PC-9 (cell line): ENCODE measurements at places on chromosomes 1 and 21. TPM values are rescaled to one million over a fixed set of nuclear protein-coding genes. Genes with fewer than 3 reads are reported as not detected.

DNA sequence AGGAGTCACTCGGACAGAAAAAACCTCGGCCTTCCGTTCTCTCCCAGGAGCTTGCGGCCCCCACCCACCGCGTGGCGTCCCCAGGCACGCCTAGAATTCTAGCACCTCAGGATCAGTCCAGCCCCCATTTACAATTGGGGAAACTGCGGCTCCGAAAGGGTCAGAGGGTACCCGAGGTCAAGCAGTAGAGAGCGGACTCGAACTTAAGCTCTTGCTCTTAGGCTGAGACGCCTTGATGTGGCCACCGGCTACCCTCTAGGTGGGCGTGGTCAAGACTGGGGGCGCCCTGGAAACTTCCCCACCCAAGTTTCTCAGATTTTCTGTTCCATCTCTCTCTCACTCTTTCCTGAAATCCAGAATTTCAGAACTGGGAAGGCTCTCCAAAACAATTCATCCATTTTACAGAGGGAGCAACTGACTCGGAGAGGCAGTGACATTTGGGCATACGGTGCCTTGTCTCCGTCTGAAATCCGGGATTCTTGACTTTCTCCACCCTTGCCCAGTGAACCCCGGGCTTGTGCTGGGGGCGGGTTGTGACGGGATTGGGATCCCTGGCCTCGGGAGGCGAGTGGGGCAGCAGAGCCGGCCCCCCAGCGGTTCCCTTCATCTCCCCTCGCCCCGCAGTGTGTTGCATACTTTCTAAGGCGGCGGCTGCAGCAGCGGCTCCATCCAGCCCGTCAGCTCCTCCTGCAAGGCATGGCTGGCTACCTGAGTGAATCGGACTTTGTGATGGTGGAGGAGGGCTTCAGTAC is 777 bp downstream of the AZIN2 start:
- no peaks in the 10 kb centered on the region for H3K36me3 ChIP-seq
- DNase-seq = no peak
- H3K4me3 ChIP-seq = peak overlapping the region; percentile 66
- H3K27ac ChIP-seq = no peak overlapping the region
- peaks cover 9% of the 10 kb centered on the region for H3K4me1 ChIP-seq

- H3K4me3 ChIP-seq = peak overlapping the region; percentile 54
- DNase-seq = peak; percentile 53
- no peaks in the 10 kb centered on the region for H3K27me3 ChIP-seq
- H3K4me1 ChIP-seq = peaks cover 24% of the 10 kb centered on the region
These were observed 76.3 kb downstream of the MORN1 start for GRCh38 chr1:2314803-2315673.

DNA sequence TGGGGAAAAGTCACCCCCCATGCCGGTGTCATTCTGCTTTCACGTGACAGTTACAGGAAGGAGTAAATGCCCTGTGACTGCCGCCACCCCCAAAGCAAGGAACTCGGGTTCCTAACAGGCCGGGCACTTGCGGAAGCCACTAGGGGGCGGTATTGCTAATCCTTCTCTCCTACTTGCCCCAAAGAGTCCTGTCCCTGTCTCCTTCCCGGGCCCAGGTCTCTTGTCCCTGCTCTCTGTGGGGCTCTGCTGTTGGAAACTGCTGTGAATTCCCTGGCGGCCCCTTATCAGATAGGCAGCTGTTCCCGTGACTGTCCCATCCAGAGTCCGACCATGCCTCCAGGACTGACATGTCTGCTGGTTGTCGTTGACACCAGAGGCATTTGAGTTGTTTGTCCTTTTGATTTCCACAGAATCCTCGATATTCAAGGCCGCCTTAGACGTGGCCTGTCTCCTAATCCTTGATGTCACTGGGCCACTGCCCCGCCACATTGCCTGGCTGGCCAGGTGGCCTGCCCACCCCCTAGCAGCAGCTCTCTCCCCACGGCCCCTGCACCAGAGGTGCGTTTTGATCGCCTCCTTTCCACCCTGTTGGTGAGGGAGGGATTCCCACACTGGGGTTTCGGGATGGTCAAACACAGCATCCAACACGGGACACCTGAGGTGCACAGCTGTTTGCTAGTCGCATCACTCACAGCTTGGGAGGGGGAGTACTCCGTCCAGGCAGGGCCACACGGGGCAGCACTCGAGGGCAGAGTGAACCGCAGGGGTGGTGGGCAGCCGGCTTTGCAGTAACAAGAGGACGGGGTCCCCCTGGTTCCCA is 37.3 kb downstream of the CHAF1B start:
- H3K27ac ChIP-seq = no peak overlapping the region
- no peaks in the 10 kb centered on the region for H3K27me3 ChIP-seq
- H3K4me3 ChIP-seq = no peak overlapping the region
- no peaks in the 10 kb centered on the region for H3K4me1 ChIP-seq
- DNase-seq = no peak

JAM2 gene
- total RNA-seq = not detected in 2 replicates
